Stomach (tissue), 19 donors: ENCODE measurements at places on chromosomes 4 and X.

DNA sequence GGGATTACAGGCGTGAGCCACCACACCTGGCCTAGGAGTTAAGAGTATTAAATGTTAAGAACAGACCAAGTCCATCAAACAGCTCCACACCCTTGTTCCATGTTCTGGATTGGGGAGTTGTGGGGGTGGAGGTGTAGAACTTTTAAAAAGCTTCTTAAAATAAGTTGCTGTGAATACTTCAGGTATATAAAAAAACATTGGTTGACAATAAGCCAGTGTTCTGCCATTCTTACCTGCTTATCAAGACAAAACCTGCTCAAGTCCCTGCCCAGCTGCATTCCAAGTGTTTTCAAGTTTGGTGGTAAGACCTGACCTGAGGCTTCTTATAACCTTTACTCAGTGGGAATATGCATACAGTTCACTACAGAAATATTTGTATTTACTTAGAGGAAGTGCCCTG, 6.4 kb downstream of the RBM3 start:
- no peak for DNase-seq

GRCh38 chrX:54024350-54024749, 19.9 kb downstream of the PHF8 start:
- no peak for DNase-seq

GRCh38 chrX:74133156-74133796, 170.7 kb upstream of the ZCCHC13 start:
- DNase-seq = no peak

GRCh38 chr4:75724066-75724866, at the start of gene USO1:
Gene USO1, plus strand, starts transcription at chr4:75724577. Its CDS starts 243 bp downstream, at chr4:75724820.
- DNase-seq = peak; percentile 99

GRCh38 chrX:71492231-71493065, 40.5 kb upstream of the OGT start:
- peak; percentile 67 for DNase-seq
